A549 treated with dexamethasone at 1 μM for 4 hours (cell line): ENCODE measurements at places on chromosomes 5 and 9. TPM values are rescaled to one million over a fixed set of nuclear protein-coding genes. Genes with fewer than 3 reads are reported as not detected.

Gene SKP2
- 14.5 to 23.4 TPM (median 21.9 TPM) in 5 replicates for total RNA-seq

Gene LURAP1L
- 22.6 to 29.2 TPM (median 27.1 TPM) in 5 replicates for total RNA-seq

Gene C5orf58
- not detected in 5 replicates for total RNA-seq

Gene ZNF354C
- 0.61 to 1.1 TPM (median 0.74 TPM) in 5 replicates for total RNA-seq

Gene EQTN
- 0.20 to 0.21 TPM in 2 of 5 replicates, not detected in the others for total RNA-seq

Gene CDX1
- not detected in 5 replicates for total RNA-seq

Gene GNA14
- total RNA-seq = 0.09 TPM in 1 of 5 replicates, not detected in the others

Gene AGTPBP1
- 8.3 to 11.6 TPM (median 9.7 TPM) in 5 replicates for total RNA-seq
